ENCODE measurements at places on chromosomes 12 and 14.
A peak's percentile ranks its signal among the peaks of the same experiment; 100 is the strongest.

GRCh38 chr12:121184984-121185889 is 24.7 kb upstream of the P2RX4 start:
- DNase-seq = no peak

DNA sequence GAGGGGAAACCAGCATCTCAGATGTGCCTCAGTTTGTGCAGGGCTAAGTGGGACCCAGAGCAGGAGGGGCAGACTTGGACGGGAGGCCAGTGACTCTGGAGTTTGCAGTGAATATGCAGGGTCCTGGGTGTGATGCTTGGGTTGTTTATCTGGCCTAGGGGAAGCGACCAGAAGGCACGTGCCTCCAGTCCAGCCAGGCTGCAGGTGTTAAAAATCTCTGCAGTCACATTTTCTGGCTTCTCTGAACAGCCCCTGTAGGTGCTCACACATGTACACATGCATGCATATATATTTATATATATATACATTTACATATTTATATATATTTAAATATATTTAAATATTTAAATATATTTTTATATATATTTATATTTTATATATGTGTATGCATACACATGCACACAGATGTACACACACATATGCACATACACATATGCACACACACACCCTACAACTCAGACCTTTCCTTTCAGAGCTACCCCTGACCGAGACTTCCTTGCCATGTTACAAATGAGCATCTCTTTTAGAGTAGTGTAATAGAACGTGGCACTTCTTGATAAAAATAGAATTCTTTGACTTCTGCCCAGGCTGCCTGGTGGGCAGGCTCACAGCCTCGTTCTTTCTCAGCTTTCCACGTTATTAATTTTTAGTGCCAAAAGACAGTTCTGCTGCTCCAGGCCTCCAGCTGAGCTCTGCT is 26.8 kb upstream of the TCL1B start:
- no peak for DNase-seq

DNA sequence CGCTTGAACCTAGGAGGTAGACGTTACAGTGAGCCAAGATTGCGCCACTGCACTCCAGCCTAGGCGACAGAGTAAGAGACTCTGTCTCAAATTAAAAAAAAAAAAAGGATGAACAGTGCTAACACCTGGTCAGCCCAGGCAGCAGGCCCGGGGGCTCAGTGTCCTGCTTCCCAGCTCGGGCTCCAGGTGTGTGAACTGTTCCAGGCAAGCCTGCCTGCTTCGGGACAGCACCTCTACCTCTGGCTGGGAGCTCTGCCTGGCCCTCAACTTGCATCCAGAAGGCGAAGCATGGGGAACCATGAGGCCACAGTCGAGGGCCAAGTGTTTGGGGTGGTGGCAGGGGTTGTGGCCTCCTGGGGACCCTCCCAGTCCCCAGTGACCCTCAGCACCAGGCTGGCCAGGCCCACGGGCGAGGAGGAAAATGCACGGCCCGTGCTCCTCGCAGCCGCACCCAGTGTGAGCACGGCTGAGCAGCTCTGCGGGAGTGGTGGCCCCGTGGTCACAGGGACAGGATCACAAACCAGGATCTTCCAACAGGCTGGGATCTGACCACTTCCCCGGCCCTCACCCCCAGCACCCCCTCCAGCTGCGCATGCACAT is 15.5 kb downstream of the CDCA4 start:
- DNase-seq = no peak

GRCh38 chr12:92046557-92047392 is 98.9 kb downstream of the BTG1 start:
- no peak for DNase-seq

GRCh38 chr14:90655829-90656228 is 160.4 kb downstream of the TTC7B start:
- no peak for DNase-seq

GRCh38 chr12:13256692-13257045 is 60.1 kb downstream of the EMP1 start:
- DNase-seq = no peak

DNA sequence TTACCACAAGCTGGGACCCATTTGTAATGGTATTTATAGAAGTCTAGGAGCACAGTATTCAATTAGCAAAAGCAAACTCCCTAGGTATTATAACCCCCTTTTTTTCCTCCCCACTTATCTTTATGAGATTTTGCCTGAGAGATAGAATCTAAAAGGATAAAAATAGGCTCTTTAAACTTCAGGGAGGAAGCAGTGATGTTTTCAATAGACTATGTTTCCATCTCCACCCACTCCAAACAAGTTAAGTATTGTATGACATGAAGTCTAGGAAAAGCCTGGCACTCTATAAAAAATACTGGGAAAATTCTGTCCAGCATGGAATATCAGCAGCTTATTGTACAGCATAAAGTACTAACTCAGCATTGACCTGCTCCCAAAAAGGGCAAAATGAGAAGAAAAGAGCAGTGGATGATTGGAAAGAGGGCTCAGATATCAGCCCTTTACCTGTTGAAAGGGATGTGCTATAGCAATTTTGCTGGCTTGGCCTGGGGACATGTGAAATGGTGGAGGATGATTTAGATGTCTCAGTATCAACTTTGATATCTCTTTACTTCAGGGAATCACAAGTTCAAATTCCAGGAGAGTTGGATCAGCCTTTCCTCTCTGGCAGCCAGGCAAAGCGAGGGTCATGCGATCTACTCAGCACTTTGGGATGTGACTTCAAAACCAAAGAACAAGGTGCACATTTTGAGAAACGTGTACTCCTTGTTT is 72.4 kb downstream of the IGF1 start:
- DNase-seq = no peak

DNA sequence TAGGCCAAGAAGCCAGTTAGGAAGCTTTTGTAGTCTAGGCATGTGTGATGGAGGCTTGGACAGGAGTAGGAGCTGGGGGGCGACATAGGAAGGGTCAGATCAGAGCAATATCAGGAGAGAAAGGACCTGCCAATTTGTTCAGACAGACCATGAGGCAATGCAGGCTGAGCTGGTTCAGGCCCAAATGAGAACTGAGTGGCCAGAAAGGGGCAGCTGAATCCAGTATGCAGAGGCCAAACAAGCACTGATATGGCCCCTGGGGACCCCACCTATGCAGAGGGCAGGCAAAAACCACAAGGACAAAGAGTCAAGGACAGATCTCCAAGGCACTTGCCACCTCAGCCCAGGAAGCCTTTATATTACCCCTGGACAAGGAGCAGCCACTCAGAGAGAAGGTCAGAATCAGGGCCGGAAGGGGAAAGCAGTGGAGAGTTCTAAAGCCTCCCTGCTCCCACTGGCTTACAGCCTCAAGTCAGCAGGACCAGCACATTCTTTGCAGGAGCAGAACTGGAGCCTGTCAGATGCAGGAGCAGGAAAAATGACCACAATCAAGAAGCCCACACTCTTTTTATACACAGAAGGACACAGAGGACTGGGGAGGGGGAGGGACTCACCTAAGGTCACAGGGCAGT is 37.2 kb downstream of the CLMN start:
- no peak for DNase-seq

- no peak for DNase-seq
Observed at GRCh38 chr12:28966046-28966780, 182.9 kb upstream of the FAR2 start.

- no peak for DNase-seq
Observed at GRCh38 chr14:74846968-74847665, 28.8 kb downstream of the PROX2 start.

DNA sequence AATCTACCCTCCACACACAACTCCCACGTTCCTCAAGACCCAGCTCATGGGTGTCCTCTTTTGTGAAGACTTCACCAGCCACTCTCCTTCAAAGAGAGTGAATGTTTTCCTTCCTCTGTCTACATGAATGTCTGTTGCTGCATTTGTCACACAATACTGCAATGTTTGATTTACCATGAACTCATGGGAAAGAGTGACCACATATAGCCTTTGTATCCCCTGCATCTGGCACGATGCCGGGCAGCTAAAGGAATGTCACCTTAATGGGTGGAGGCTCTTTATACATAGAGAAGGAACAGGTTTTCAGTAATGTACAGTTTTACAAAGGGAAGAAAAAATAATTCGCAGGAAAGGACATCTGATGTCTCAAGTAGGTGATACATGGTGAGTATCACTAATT is 12.1 kb upstream of the BCDIN3D start:
- no peak for DNase-seq

GRCh38 chr14:105445290-105445689 is 25.7 kb downstream of the MTA1 start:
- DNase-seq = no peak

DNA sequence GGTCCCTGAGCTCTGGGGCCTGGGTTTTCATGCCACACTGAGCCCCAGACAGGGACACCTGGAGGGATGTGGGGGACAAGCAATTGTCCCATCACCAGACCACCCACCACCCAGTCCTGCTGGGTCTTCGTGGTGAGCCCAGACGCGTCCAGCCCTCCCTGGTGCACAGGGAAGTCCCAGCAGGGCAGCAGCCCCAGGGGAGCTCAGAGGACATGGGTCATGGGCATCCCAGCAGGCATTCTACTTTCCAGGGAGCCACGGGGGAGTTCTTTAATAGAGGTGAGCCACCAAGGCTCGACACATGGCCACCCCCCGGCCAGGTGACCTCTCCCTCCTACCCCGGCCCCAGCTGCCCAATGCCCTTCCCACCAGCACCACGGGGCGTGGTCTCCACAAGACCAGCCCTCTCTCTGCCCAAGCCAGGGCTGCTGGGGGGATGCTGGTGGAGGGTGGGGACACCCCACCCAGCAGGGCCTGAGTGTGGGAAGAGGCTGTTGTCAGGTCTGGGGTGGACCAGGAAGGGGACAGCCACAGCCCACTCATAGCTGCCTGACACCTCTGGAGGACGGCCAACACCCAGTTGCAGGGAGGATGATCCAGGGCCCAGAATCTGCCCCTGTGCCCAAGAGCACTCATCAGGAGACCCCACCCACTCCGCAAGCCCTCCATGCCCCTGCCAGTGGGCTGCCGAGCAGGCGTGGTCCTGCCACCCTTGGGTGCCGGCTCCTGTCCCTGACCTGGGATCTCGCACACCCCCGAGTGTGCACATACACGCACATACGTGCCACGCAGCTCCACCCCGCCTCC is 14.1 kb downstream of the AKT1 start:
- no peak for DNase-seq

DNA sequence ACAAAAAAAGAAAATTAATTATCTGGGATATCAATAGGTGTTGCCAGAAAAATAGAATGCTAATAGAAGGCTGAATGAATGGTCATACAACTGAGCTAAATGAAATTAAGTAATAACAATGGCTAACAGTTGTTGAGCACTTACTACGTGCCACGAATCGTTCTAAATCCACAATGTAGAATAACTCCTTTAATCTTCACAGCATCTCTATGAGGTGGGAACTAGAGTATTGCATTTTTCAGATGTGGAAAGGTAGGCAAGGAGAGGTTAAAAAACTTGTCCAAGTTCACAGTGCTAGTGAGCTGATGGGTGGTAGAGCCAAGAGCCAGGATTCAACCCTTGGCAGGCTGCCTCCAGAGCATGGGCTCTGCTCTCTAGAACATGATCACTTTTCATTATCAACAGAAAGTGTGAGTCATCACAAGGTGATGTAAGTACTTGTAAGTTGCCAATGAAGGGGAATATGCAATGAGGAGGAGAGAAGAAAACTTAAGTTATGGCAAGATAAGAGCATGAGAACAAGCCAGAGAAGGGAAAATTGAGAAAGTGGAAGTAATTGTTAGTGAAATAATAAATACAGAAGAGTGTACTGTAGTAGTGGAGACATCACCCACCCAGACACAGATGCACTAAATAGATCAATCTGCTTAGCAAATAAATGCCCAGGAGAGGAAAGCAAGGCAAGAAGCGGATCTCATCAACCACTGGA is 122.1 kb downstream of the PRKD1 start:
- peak; percentile 58 for DNase-seq

DNA sequence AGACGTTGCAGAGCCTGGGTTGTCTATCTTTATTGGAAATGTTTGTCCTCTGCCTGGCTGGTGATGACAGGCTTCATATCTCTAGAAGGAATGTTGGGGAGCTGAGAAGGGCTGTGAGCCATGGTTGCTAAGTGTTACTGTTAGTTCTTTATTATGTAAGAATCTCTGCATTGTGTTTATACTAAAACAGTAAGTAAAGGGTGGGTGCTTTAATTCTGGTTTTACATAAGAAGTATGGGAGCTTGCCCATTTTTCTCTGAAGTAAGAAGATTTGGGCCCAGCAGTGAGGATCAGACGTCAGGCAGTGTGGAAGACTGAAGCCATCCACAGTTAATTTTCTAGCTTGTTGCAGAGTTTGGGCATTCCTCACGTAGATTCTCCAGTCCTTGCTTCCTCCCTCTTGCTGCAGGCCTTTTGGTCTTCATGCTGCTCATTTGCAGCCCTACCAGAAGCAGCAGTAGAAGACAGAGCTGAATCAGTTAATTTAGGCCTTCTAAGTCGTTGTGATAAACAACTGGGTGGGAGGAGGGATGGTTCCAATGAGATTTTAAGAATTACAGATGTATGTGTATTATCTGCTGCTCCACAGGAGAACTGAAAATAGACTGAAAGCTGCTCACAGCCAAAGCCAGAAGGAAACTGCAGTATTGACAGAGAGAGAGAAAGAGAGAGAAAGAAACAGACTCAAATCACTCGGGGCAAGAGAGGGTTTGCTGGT is 21.4 kb downstream of the WNT5B start:
- no peak for DNase-seq

- DNase-seq = no peak
Observed at GRCh38 chr14:95211721-95212504, 54.6 kb upstream of the DICER1 start.

GRCh38 chr12:99170461-99170860 is 477.1 kb upstream of the GARIN6 start:
- no peak for DNase-seq

GRCh38 chr12:107564946-107565345 is 120.7 kb upstream of the PWP1 start:
- DNase-seq = no peak

DNA sequence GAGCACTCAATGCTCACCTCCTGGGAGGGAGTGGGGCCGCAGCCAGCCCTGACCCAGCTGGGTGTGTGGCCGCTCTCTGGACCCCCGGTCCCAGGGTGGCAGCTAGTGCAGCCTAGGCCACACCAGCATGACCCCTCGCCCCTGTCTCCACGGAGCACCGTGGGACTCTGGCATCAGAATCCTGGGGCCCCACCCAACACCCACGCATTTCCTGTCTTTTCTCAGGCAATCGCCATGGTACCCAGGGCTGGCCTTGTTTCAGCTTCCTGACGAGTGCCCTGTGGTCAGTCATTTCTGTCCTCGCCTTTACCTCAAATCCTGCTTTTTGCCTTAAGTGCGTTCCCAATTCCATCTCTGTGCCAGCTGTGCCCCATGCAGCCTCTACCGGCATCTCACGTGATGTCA is 15.9 kb downstream of the PACS2 start:
- DNase-seq = no peak

DNA sequence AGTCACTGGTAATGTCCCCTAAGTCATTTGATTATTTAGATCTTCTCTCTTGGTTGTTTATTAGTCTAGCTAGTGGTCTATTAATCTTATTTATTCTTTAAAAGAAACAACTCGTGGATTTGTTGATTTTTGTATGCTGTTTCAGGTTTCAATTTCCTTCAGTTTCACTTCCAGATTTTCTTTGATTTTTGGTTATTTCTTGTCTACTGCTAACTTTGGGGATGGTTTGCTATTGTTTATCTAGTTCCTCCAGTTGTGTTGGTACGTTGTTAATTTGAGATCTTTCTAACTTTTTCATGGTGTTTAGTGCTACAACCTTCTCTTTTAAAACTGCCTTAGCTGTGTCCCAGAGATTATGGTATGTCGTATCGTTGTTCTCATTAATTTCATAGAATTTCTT is 18.5 kb upstream of the CD69 start:
- DNase-seq = no peak

GRCh38 chr12:6688543-6688998 is 604 bp downstream of the ZNF384 start:
- DNase-seq = no peak
